IPS DF 6.9 (cell line): ENCODE measurements at places on chromosomes 6 and 20.

DNA sequence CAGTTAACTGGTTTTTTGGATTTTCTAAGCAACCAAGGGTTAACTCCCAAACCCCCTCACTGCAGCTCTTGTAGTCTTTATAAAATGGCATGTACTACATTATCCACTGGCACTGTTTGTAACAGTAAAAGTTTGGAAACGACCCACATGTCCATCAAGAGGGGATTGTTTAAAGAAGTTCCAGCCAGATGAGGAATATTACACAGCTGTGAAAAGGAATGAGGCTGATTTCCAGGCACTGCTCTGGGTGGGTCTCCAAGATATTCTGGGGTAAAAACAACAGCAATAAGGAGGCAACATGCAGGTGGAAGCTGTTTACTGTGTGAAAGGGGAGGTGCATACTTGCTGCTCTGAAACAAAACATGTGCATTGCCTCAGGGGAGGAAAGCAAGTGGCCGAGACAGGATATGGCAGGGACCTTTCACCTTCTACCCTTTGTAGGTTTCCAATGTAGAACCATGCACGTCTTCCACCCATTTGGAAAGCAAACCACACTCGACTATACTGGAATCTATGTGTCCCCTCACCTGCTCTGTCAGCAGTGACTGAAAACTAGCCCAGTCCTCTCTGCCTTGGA, 51.9 kb downstream of the GRM4 start:
- no peak for DNase-seq

- no peak for DNase-seq
Measured at GRCh38 chr20:32115211-32115767, 5.8 kb downstream of the TM9SF4 start.

DNA sequence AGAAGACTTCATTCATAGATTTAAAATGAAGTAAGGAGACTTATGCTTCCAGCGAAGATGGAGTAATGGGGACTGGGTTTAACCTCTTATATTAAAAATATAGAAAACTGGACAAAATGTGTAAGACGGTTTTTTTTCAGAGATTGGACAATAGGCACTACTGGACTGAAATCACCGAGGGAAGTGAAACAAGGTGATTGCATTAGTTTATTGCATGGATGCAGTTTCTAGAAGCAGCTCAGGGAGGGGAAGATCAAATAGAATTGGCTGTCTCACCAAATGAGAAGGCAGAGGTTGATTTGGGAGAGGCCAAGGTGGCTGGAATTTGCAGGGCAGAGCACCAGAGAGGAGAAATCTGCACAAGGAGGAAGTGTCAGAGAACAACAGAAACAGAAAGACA, 162.6 kb downstream of the DNAH8 start:
- DNase-seq, result no peak

DNA sequence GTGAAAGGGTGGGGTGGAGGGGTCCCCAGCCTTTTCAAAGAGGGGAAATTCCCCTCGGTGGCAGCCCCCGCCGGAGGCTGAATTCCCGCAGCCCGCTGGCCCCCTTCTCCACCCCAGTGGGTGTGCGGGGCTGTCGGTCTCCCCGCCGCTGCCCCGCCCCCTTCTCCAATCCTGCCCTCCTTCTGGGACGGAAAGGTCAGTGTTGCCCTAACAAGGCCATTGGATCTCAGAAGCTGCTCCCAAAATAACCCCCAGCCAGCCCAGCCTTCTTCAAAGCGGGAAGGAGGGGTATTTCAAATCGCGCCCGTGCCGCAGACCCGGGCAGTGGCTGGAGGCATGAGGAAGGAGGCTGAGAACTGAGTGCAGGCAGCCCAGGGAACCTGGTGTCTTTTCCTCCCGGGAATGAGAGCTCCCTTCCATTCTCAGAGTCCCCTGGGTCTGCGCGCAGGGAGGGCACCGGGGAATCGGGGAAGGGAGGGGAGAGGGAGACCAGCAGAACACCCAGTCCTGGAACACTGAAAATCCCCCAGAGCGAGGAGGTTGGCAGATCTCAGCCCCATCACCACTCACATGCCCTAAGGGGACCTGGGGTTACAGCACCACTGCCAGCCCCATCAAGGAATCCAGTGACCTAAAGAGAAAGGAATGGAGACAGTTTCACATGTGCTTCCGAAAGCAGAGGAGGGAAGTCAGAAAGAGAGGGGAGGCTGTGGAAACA, at the start of gene JPH2:
JPH2 (minus strand) TSS at position 135 of the 718 bp plus-strand sequence. CDS start 483 bp downstream, outside the sequence.
- DNase-seq, result no peak

DNA sequence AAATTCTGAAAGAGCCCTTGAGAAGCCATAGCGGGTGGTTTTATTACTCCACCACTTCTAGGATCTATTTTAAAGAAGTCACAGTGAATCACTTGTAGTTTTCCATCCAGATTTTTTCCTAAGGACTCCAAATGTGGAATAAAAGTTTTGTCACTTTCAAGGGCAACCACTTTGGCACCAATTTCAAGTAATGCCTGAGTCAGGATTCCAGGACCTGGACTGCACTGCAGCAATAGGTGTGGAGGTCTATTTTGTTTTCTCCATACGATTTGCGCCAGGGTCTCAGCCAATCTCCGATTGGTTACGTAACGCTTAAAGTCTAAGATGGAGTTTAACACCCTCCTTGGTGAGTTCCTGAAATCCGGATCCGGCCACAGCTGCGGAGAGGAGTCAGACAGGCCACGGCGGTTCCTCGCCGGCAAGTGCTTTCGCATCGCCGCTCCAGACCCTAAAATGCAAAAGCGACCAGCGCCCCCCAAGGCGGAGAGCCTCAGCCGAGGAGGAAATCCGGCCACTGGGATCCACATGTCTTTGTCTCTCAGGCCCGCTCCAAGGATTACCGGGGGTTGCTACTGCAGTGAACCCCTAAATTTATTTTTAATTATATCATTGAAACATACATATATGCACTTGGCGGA, 18.6 kb upstream of the PPP1R3G start:
- DNase-seq, result no peak
